Kidney epithelial cell (primary cell): ENCODE measurements at places on chromosomes 5 and 9. TPM values are rescaled to one million over a fixed set of nuclear protein-coding genes. Genes with fewer than 3 reads are reported as not detected.

GRCh38 chr5:132103969-132104391, 30.4 kb downstream of the CSF2 start:
- no peak for DNase-seq

DNA sequence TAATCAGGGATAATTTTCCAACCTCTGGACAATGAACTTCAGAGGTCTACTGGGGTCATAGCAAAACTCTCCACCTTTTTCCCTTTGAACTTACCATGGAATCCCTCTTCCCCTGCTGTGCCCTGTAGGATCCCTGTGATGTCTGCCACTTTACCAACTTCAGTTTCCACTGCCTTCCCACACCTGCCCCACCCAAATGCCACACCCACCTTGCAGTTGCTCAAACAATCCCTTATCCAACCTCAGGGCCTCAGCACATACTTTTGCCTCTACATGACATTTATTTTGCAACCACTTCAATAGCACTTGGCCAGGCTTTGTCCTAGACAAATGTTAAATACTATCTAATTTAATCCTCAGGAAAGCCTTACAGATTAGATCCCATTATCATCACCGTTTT, 463.7 kb upstream of the WWC1 start:
- no peak for DNase-seq

DNA sequence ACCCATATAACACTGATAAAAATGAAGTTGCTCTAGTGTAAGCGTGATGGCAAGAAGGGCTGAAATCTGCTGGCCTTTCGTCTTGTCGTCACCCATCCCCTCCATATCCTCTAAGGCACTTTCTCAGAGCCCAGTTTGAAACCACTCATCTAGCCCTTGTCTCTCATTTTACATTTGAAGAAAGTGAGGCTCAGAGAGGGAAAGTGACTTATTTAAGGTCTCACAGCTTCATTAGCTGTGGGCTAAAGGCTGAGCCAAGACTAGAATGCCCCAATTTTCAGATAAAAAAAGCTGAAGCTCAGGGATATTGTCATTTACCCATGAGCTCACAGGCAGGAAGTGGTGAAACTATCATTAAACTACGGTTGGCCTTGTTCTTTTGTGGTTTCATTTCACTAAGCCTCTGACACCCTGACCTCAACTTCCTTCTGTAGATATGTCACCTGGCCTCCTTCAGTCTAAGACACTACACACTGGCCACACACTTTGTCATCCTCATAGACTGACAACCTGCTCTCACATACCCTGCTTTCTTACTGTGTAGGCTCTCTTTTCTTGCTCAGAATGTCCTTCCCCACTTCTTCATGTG, 176.7 kb upstream of the DMAC1 start:
- DNase-seq, result peak; percentile 45

Gene BRD3
- 23.3 and 32.0 TPM in 2 replicates for total RNA-seq

- no peak for DNase-seq
These were observed 98.2 kb downstream of the PCSK5 start for GRCh38 chr9:75988663-75989062.

DNA sequence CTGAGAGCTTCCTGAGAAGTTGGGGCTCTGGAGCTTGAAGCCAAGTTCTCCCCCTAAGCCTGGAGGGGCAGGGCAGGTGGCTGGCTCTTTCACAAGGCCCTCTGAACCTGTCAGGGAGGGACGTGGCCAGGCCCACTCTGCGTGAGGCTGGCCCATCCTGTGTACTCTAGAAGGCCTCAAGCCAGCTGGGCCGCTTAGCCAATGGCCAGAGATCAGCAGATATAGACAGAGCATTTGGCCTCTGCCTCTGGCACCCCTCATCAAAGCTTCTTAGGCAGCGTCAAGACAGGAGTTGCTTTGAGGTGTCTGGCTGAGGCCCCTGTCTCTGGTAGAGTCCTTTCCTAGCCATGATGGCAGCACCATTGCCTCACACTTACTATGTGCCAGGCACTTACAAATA, 105.6 kb downstream of the FGF18 start:
- no peak for DNase-seq

Gene GALT
- 34.4 and 39.4 TPM in 2 replicates for total RNA-seq

GRCh38 chr5:173354645-173355044, 26.4 kb upstream of the STC2 start:
- no peak for DNase-seq

Gene NIPAL4
- 22.7 and 30.5 TPM in 2 replicates for total RNA-seq

DNA sequence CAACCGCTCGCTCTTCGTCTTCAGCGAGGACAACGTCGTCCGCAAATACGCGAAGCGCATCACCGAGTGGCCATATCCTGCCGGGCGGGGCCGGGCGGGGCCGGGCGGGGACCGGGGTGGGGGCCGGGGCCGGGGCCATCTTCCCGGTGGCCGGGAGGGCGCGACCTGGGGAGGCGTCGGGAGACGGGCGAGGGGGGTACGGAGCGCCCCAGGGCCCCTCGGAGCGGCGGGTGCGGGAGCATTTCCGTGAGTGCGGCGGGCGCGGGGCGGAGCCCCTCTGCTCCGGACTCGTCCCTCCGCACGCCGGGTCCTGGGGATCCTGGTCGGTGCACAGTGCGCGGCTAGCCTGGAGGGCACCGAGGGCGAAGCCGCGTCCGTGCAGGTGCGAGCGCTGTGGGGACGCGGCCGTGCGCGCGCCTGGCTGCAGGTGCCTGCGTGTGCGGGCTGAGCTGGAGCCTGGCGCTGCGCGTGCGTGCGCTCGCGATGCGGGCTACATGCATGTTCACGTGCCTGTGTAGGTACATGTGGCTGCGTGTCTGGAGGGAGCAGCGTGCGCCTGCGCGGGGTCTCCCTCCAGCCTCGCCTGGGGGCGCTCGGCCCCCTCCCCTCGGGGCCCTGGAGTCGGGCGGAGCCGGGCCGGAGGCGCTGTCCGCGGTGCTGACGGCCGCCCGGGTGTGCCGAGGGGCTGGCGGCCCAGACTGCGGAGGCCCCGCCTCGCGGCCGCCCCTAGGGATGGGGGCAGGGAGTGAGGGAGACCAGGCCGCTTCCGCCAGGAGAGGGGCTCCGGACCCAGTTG, 762 bp downstream of the CACNA1B start:
- no peak for DNase-seq

DNA sequence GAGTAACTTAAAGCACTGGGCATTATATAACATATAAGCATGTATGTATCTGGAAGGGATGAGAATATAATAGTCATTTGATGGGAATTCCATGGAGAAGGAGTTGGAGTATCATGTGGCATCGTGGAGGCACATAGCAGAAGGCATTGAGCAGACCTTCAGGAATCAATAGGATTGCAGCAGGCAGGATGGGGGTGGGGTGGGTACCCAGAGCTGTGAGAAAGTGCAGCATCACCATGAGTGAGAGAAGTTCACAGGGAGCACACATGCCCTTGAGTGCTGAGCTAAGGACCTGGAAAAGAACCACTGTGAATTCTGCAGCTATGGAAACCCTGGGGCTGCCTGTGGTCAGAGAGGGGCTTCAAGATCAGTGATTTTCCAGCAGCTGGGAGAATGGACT, 57.3 kb downstream of the MED10 start:
- no peak for DNase-seq

Gene FOXD4L5
- 0.04 and 0.27 TPM in 2 replicates for total RNA-seq
